ENCODE measurements at places on chromosomes 6 and 20.
A peak's percentile ranks its signal among the peaks of the same experiment; 100 is the strongest.

DNA sequence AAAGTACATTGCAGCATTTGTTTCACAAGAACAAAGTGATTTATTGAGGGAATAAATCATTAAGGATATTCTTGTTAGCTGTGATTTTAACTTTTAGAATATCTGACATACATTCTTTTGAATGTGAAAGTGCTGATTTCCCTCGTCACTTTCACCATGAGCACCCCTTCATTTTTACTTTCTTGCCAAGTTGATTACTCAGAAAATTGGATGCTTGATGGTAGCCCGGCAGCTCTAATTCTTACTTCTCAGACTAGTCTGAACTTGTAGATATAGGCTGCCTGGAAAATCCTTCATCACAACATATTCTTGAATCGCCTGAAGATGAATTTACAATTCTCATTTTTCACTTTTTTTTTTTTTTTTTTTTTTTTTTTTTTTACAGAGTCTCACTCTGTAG, 147.1 kb upstream of the SMLR1 start:
- no peak for DNase-seq

DNA sequence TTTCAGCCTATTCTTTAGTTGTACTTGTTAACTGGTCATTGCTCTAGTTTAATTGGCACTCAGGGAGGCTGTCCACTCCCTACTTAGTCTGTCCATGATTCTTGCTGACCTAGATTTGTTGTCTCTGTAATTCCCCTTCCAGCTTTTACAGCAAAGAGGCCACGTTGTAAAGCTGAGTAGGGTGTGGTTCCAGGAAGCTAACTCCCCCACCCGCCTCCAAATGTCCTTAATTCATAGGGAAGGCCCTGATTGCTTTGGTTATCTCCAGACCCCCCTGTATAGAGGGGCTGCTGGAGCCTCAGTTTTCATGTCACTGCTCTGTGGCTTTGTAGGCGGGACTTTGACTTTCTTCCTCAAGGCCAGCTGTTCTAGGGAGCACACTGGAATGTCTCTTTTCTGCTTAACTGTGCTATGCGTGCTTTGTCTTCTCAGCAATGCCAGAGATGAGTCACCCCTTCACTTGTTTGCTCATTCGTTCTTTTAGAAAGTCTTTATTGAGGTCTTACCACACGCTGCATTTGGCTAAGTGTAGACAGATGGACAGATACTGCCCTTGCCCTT, 175.1 kb upstream of the JAG1 start:
- DNase-seq: no peak

- no peak for DNase-seq
These were observed 4.1 kb upstream of the TOX2 start for GRCh38 chr20:43910564-43910963.

- no peak for DNase-seq
These were observed 14.3 kb upstream of the EPM2A start for GRCh38 chr6:145749632-145750031.

DNA sequence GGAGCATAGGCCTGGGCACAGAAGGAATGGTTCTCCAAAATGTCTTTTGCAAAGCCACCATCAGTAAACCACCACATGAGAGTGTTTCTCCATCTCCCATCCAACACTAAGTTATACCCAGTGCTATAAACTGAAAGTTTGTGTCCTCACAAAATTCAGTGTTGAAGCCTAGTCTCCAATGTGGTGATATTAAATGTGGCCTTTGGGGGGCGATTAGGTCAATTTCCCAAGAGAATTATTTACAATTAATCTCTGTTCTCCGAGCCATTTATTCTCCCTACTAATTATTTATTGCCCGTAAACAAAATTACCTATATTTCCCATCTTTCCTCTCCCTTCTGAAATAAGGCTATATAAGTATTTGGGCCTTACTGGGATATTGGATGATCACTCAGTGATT, 26.1 kb downstream of the OR2B2 start:
- no peak for DNase-seq

GRCh38 chr6:7721649-7722048, 4.2 kb upstream of the BMP6 start:
- DNase-seq: no peak

GRCh38 chr6:81822568-81822967, 70.1 kb upstream of the TENT5A start:
- no peak for DNase-seq

GRCh38 chr6:43720999-43721398, 33.4 kb upstream of the MRPS18A start:
- DNase-seq: no peak

- peak; percentile 42 for DNase-seq
These were observed 33.7 kb downstream of the PTGIS start for GRCh38 chr20:49534255-49534712.

- no peak for DNase-seq
These were observed 338.2 kb upstream of the ZFP64 start for GRCh38 chr20:52529826-52530225.

DNA sequence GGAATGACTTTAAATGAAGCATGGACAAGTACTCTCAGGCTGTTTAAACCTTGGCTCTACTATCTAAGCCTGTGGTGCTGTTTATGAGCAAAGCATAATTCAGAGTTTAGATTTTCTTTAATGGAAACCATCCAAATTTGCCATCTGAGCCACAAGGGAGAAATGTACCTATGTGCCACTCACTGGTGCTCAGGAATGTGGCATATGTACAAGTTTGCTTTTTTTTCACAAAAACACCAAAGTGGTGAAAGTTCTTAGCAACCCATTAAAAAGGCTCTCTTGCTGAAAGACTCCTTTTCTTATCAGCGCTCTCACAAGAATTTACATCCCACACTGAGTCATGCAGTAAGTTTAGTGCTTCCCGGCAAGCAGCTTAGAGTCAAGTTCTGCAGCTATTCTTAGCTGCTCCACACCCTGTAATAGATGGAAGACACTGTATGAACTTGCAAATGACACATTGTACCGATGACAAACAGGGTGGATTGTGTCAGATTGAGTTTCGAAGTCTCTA, 57.3 kb upstream of the MLIP start:
- no peak for DNase-seq

DNA sequence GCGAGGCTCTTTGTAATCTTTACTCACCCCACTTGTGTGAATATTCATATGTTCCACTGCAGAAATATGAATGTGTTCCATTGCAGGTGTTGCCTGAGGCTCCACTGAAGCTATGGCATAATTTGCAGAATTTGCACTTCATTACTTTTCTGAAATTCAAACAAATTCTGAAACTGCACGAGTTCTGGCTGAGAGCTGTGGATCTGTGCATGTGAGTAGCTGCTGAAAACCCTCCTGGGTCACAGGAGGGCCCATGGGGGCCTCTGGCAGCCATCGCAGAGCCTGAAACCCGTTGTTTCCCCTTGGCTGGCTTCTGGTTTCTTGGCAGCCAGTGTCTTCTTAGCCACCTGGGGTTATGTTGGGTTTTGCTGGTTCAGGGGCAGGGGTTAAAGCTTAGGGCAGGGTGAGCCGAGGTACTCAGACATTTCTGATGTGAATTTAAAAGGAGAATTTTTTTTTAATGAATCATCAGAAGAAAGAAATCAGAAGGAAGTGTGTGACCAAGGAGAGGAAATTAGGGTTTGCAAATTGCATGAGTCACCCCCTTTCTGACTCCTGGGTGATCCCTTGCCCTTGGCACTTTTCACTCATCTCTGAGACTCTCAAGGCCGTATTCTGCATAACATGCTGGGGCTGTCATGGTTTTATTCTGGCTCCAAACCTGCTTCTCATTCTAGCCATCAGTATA, 40.6 kb downstream of the TOX2 start:
- DNase-seq: peak; percentile 22

Data from activated CD4-positive, alpha-beta T cell treated with anti-CD3 and anti-CD28 coated beads for 24 hours (primary cell).